Glutamatergic neuron (in vitro differentiated cells): ENCODE measurements at places on chromosomes 1 and 21.
A peak's percentile ranks its signal among the peaks of the same experiment; 100 is the strongest.

DNA sequence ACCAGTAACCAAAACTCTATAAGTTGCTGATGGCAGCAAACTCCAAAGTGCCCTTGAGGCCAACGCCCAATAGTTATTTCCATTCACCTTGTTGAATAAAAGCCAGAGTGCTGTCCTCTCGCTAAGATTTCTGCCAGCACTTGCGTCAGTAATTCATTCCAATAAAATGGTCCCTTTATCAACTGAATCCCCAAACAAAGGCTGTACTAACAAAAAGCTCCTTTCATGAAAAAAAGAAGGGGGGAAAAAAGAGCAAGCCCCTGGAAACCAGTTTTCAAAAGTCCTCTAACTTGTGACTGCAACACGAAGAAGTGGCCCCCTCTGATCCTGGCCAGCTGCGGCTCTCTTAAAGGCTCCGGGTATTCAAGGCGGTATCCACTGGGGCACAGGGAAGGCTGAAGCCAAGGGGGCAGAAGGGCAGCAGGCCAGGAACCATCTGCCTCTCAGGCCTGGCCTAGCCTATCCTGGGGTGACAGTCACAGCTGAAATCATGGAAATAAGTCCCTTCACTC is 55.8 kb upstream of the ZNF326 start:
- DNase-seq: no peak

- DNase-seq: peak; percentile 73
Measured at GRCh38 chr1:25700626-25701025, 84.0 kb downstream of the MAN1C1 start.

DNA sequence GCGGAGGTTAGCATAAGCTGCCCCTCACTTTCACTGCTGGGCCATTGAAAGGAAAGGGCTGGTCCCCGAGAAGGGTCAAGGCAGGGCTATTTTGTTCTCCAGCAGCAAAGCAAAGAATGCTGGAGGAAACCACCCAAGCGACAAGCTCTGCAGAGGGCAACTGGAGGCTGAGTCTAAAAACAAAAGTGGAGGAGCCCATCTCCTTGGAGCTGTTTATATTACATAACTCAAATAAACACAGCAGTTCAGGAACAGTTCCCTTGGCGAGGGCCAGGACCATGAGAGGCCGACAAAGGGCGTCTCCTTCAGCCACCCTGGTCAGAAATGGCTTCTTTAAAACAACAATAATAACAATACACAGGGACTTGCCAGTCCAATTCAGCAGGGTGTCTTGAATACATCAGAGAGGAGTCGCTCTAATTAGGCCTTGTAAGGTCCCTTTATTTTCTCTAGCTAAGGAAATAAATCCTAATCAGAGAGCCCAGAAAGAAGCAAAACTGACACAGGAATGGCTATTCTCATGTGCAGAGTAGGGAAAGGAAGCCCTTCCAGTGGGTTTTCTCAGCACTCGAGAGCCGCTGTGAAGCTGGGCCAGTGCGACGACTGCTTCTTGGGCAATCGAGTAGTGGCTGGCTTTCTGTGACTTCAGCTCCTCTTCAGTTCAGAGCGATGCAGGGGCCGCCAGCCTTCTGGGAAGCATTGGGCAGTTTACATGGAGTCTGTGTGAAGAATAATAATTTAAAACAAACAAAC is 57.0 kb upstream of the TARBP1 start:
- DNase-seq: no peak

DNA sequence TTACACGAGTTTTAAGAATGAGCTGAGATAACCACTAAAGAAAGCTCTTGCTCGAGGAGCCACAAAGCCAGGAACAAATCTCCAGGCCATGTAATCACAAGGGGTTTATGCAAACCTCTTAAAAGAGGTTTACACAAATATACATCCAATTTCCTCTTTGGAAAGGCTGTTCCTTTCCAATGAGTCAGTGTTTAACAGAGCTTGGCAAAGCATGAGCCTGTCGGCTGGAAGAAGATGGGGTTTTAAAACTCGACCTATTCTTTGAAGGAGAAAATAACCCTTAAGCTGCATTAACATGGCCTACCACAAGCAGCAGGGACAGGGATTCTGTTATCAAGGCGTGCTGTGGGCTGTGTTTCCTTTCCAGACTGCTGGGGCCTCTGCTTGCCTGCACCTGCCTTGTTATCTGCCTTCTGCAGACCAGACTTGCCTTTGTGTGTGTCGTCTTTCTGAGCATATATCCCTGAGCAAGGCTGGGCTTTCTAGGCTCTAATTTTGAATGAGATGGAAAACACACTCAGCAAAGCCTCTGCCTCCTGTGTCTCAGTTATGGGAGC is 40.6 kb upstream of the CYP2J2 start:
- DNase-seq: no peak

GRCh38 chr1:82485591-82486369 is 685.0 kb downstream of the ADGRL2 start:
- DNase-seq: no peak

- no peak for DNase-seq
Measured at GRCh38 chr21:39662411-39662953, 49.7 kb downstream of the B3GALT5 start.

GRCh38 chr1:27556781-27557595 is 47.0 kb downstream of the AHDC1 start:
- DNase-seq: peak; percentile 75

DNA sequence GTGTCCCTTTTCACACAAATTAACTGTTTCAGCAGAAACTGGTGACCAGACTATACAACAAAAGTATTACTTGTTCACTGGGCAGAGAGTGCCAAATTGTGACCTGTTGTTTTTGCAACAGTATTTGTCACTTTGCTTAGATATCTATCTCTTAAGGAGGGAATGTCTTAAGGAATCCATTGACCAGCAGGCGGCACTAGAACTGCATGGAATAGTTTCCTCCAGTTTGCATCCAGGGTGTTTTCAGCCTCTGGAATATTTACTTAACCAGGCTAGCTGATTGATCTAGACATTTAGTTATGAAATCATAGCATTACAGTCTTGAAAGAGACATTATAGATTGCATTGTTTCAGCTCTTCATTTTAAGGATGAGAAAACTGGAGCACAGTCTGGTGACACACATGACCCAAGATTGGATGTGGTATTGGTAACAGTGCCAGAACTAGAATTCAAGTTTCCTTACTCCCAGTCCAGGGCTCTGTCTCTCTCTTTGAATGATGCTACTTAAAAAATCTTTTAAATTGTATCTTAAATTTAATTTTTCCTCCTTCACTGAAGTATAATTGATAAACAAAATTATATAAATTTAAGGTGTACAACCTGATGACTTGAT is 16.9 kb downstream of the RPTN start:
- DNase-seq: peak; percentile 64

GRCh38 chr1:222877854-222878253 is 63.0 kb downstream of the DISP1 start:
- DNase-seq: no peak

DNA sequence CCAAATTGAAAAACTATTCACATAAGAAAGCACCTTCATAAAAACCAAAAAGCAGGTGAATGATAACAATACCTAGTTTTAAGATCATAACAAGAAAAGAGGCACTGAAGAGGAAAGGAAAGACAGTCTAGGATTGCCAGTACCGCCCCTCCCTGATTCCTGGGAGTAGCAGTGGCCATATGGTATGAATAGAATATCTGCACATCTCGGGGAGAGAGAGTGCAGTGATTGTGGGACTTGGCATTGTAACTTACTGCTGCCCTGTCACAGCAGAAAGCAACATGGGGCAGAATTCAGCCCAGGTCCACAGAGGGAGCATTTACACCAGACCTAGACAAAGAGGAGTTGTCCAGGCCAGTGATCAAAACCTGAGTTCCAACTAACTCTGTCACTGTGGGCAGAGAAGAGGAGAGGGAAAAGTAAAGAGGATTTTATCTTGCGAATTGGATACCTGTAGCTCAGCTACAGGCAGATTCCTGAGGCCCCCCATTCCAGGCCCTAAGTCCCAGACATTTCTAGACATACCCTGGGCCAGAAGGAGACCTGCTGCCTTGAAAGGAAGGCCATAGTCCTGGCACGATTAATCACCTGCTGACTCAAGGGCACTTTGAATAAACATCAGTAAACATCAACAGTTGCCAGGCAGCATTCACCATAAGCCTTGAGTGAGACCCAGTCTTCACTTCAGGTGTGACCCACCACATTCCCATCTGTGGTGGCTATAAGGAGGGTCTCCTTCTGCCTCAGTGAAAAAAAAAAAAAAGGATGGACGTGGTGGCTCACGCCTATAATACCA is 397.5 kb downstream of the TGFB2 start:
- DNase-seq: no peak
